ENCODE measurements at places on chromosomes 3 and 15. TPM values are rescaled to one million over a fixed set of nuclear protein-coding genes. Genes with fewer than 3 reads are reported as not detected.

DNA sequence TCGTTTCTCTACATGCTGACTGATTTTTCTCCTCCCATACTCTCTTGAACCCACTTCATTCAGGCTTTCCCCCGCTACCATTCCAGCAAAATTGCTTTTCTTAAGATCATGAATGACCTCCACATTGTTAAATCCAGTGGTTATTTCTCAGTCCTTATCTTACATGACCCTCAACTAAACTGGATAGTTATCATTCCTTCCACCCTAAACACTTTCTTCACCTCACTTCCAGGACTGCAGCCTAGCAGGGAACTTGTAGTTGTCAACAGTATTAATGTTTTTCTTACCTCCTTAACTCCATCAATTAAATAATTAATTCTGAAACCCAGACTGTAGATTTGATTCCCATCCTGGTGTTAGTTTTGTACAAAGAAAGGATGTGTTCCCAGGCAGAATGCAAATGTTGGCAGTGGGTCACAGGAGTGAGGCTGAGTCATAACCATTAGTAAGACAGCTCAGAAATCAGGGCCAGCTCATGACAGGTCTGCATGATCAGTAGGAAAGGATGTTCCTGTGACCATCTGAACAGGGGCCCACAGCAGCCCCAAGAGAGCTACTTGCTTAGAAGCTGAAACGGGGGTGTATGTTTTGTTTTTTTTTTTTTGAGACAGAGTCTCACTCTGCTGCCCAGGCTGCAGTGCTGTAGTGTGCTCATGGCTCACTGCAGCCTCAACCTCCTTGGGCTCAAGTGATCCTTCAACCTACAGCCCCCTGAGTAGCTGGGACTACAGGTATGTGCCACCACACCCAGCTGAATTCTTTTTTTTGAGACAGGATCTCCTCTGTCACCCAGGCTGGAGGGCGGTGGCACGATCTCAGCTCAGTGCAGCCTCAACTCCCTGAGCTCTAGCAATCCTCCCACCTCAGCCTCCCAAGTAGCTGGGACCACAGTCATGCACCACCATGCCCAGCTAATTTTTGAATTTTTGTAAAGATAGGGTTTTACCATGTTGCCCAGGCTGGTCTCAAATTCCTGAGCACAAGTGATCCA, 9.1 kb downstream of the BCL2L10 start:
- DNase-seq: peak; percentile 68

DNA sequence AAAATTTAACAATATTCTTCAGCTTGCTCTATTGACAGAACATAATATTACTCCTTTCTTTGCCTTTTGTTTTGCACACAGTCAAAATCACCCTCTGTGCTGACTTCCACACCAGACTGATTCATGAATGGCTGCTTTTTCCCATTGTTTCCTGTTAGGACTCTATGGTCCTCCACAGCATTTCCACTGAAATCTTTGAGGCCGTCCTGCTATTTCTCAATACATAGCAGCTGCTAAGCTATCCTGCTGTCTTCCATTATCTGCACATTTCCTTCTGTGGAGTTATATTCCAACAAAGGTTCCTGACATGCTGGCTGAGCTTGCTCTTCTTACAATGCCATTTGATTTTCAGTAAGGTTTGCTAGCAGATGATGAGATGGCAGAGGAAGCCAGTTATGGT, 153.3 kb downstream of the EPHA3 start:
- peak; percentile 13 for DNase-seq

DNA sequence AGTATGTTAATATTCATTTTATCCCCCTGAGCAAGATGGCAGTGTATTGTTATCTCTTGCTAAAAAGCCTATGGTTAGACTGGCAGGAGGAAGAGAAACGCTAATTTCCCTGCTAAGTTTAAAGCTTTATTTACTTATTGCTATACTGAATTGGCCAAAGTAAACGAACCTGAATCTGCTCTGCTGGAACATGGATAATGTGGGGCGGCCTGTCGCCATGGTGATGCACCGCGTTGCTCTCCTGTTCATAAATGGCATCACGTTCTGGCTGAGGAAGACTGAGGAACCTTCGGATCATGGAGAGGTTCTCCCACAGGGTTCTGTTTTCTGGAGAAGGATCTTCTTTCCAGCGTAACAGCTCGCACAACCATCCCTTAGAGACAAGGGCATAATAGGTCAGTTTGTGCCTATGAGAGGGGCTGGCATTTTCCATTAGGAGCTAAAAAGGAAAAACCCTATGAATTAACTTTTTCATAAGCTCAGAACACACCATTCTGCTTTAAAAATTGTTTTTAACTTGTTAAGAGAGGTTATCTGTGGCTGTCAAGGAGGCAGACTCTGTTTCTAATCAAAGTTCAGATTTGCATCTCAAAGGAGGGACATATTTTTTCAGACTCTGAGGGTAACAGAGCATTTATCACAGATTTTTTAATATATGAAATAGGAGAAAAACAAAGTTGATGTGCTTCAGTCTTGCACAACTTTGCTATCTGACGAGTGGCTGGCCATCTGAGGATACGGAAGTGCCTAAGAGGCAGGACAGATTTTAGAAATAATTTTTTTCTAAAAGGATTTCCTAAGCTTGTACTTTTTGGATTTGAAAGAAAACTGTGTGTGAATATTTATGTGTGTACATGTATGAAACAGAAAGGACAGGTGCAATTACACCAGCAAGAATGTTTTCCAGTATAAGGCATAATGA, 73.1 kb downstream of the SATB1 start:
- DNase-seq: no peak

SCN5A gene
- 4.3 TPM for polyA plus RNA-seq

DGKG gene
- 0.89 TPM for polyA plus RNA-seq
